ENCODE measurements at places on chromosomes 5 and 9. TPM values are rescaled to one million over a fixed set of nuclear protein-coding genes. Genes with fewer than 3 reads are reported as not detected.

The ELOVL7 gene
- 24.3 TPM for total RNA-seq

The SLC36A3 gene
- not detected for total RNA-seq

GRCh38 chr5:113448252-113448651 lies 13.5 kb upstream of the TSSK1B start:
- DNase-seq = no peak

The RNF180 gene
- not detected for total RNA-seq

DNA sequence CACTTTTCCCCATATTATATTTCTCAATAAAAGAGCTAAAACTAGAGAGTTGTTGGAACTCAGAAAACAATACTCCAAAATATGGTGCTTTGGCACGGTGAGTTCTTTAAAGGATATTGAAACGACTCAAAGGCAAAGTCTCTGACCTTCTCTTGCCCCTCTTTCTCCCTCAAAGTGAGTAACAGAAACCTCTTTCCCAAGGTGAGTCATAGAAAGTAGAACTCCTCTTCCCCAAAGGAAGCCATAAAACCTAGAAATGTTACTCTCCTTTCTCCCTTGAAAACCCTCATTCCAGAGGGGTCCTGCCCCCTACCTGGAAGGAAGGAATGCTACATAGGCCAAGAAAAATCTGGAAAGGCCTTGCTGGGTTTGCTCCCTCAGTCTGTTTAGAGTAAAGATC lies 47.5 kb downstream of the RAPGEF6 start:
- DNase-seq = no peak

- no peak for DNase-seq
Observed at GRCh38 chr9:81634915-81635516, 54.3 kb downstream of the TLE1 start.

- DNase-seq = no peak
Observed at GRCh38 chr5:5344051-5344571, 78.4 kb upstream of the ICE1 start.

DNA sequence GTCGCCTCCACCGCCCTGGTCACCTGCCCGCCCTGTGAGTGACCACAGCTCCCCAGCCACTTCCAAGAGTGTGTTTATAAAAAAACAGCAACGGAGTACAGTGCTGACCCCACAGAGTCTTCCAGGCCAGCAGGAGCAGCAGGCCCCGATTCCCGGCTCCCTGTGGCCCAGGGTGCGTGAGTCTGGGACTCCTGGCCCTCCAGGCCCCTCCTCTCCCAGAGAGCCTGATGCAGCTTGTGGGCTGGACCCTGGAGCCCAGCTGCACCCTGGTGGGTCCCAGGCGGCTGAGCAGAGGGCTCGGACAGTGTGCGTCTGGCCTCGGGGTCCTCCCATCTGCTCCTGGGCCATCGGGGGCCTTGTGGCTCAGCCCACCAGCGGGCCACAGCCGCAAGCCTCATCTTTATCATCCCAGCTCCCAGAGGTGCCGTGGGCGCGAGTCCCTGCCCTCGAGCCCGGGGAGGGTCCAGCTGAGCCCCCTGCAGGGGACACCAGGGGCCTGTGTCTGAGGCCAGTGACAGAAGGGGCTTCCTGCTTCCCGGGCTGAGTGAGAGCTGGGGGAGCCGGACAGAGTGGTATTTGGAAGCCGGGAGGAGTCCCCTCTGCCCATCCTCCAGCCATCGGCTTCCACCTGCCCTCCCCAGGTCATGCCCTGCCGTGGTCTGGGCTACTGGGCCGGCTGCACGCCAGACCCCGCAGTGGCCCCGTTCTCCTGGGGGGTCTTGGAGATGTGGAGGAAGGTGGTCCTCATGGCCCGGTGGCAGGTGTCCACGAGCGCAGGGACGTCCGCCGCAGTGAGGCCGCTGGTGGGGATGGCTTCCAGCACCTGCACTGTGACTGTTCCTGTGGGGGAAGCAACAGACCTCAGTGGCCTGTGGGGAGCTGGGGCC lies 10.6 kb downstream of the EGFL7 start:
- DNase-seq = no peak

- no peak for DNase-seq
Observed at GRCh38 chr9:33794560-33794959, 801 bp upstream of the PRSS3 start.

The FOXI1 gene
- not detected for total RNA-seq

DNA sequence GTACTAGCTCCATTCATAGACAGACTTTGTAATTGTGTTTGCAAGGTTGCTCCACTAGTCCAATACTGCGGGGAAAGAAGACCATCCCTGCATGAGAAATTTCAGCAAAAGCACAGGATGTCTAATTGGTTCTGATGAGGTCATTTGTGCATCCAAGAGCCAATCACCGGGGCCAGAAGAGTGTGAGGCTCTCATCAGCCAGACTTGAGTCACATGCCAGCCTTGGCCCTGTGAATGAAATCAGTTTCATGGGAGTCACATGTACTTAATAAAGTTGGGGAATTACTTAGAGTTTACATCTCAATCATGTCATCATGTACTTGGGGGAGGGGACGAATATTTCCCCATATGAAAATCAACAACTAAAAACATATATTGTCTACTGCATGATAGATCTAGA lies 1236.0 kb downstream of the MAT2B start:
- no peak for DNase-seq

GRCh38 chr5:180830253-180831138 lies 27.9 kb upstream of the MGAT1 start:
- peak; percentile 51 for DNase-seq

The MEGF10 gene
- not detected for total RNA-seq

The IL33 gene
- total RNA-seq = not detected

- no peak for DNase-seq
Observed at GRCh38 chr9:108783731-108784495, 71.9 kb downstream of the ACTL7B start.

GRCh38 chr5:35860686-35861085 lies 4.0 kb downstream of the IL7R start:
- no peak for DNase-seq

- peak; percentile 59 for DNase-seq
Observed at GRCh38 chr5:157447201-157447637, 12.8 kb upstream of the NIPAL4 start.

The TMC1 gene
- total RNA-seq = 9.0 TPM

The CDKN2B-AS1 gene
- 12.5 TPM for total RNA-seq

DNA sequence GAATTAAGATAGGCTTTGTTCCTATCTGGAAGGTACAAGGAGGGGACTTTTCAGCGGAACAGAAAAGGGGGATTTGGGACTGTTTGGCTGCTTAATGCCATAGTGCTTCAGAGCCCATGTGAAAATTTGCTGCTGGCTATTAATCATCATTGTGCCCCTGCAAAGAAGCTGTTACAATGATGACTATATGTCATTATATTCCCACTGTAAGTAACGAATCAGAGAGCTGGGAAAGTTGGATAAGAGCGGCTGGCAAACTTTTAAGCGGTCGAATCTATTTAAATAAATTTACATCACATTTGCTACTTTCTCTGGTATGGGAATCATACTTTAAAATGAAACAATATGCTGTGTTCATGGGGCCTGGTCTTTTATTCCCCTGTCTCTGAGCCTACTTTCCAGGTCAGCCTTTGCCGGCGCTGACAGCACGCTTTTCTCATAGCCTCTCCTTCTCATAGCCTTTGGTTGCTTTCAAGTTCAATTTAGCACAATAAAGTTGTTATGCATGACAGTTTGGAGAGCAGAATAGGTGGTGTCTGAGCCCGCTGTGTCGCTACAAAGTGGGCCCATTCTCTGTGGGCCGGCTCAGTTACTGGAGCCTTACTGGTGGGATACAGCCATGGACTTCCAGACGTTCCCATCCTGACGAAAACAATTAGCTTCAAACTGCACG lies 271.2 kb upstream of the TMEM161B start:
- no peak for DNase-seq

The CA9 gene
- total RNA-seq = 2.5 TPM

- no peak for DNase-seq
Observed at GRCh38 chr9:115146581-115147021, 28.6 kb upstream of the TNC start.

DNA sequence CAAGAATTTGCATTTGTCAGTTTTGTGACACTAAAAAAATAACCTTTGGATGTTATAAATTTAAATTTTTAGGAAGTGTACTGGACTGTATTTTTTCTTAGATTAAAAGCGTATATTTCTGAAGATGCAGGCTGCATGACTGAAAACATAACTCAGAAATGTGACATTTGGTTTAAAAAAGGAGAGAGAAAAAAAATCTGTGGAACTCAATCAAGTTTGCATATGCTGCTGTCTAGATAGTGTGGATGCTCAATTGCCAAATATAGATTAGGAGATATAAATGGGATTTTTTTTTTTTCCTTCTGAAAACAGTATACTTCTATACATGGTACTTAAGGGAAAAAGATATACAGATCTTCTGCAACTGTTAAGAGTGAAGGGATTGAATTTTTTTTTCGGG lies 402.3 kb downstream of the TAF11L14 start:
- DNase-seq = no peak

DNA sequence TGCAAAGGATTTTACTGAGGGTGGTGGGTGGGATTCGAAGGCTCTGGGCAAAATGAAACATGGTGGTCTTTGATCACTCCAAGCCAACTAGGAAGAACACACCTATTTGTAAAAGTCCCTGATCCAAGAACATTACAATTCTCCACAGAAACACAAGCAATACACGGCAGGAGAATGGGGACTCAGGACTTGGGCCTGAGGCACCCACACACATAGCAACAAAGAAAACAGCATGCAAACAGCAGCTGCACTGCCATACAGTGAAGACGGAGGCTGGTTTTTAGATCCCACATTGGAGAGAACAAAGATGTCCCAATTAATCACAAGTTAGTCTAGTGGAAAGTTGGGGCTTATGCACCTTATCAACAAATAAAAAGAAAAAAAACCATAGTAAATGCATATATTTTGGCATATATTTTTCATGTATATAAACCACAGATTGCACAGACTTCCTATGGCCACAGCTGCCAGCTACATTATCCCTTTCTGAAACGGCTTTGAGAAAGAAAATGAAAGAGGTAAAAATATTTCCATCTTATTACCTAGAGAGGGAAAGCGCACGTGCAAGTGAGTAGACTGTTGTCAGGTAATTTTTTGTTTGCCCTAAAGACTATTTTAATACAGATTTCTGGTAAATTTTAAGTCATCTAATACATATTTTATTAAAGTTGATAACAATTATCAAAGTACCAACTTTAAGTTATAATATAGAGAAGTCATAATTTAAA lies 410.9 kb downstream of the BNC2 start:
- no peak for DNase-seq

DNA sequence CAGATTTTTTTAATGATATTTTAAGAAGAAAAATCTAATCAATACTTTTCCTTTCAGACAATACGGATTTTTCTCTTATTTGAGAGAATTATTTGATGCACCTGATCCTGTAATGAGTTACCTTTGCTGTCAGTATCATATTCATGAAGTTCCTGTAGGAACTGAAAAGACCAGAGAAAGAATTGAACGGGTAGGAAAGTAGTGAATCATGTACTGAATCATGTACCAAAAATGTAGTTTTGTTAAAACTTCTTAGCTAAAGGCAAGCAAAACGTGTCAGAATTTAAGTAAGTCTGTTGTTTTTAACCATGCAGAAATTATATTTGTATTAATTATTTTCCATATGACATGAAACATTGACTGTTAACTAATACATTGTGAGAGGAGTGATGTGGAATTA lies 56.6 kb downstream of the SMC5 start:
- no peak for DNase-seq

DNA sequence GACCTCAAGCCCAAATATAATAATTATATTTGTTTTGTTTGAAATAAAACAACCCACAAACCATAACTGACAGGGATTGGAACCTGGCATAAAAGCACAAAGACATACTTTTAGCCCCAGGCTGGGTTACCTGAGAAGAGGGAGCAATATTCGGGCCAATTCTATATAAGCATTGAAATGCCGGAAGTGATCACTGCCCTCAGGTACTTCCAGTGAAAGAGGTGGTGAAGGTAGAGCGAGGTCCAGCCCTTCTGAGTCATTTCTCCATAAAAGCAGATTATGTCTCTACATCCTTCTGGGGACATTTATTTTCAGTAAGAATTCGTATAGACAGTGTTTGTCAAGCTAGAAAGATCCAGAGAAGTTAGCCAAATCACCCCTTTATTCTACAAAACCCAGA lies 59.6 kb downstream of the GCNT4 start:
- no peak for DNase-seq

DNA sequence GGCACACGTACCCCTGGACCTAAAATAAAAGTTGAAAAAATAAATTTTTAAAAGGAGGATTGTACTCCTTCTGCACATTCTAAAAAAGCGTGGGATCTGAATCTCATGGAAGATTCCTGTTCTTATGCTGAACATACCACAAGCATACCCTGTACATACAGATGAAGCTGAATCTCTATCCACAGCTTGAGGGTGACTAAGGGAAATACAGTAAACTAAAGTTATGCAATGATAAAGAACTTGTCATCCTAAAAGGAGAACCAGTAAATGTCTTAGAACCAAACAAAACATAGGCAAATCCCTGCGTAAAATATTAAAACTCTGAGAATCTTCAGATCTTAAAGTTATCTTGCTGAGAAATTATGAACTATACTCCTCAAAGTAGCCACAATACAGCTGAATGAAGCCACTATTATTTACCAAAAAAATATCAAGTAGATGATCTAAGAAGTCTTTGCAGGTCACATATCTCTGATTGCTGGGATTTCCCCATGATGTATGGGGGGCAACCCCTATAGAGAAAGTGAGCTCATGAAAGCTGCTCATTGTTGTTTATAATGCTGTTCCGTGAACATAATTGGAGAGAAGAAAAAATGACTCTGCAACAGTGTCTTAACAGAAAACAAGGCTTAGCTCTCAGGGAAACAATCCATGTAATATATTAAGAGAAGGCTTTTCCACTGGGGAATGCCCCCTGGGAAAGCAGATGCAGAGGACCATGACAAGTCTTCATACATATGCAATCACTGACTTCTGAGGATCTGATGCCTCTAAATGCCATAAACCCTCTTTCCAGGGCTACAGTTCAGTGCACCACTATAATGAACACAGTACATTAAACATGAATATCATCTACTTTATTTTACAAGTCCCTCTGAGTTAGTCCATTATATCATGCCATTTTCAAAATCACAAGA lies 210.1 kb downstream of the EPB41L4A start:
- DNase-seq = no peak

- DNase-seq = no peak
Observed at GRCh38 chr5:149177911-149178565, 36.7 kb downstream of the ABLIM3 start.
